Stimulated activated naive CD4-positive, alpha-beta T cell treated with Interleukin-2 at 50 U/mL for 16 hours (primary cell): ENCODE measurements at places on chromosomes 5 and 9.

DNA sequence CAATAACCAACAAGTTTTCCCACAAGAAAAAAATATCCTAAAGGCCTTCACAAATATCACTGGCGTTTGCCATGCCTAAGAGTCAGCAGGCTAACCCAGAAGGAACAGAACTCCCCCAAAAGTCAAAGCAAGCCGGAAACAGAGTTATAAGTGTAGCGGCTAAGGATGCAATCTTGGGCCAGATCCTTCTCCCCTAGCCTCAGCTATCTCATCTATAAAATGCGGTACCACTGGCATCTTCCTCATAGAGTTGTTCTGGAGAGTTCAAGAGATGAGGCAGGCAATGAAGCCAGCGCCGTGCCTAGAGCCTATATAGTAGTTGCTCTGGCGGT, 632 bp downstream of the DPM2 start:
- no peak for DNase-seq

GRCh38 chr9:107172979-107173347, 110.1 kb upstream of the RAD23B start:
- no peak for DNase-seq

DNA sequence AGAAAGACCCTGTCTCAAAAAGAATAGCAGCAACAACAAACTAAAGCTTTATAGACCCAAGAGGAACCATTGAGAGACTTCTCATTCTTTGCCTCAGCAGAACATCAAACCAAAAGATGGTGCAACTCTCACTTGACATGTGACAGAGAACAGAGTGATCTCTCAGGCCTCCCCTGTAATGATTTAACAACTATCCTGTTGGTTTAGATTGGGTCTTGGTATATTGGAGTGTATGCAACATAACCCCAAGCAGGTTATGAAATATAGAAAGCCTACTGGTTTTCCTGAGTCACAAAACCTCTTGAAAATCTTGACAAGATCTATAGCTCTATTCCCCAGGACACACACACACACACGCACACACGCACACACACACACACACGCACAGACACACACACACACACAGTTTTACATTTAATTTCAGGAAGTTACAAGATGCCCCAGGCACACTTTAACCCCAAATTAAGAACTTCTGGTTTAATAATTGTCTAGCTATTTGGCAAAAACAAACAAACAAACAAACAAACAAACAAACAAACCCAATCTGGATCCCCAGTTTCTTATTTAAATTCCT, 6.5 kb upstream of the FGF1 start:
- no peak for DNase-seq

- peak; percentile 45 for DNase-seq
These were observed 38.1 kb upstream of the STARD4 start for GRCh38 chr5:111550282-111551020.

DNA sequence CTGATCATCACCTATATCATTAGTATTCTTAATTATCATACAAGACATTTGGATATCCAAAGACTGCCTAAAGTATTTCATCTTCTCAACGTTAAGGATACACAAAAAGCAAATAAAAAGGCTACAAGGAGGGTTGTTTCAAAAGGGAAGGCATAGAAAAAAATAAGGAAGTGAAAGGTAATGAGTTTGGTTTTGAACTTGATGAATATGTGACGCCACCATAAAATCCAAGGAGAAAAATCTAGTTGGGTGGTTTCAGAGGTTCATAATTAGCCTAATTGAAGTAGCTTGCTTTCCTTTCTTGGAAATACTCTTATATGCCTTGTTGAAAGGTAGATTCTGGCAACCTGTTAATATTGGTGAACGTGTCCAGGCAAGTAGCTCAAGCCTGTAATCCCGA, 96.1 kb upstream of the SGCD start:
- no peak for DNase-seq

DNA sequence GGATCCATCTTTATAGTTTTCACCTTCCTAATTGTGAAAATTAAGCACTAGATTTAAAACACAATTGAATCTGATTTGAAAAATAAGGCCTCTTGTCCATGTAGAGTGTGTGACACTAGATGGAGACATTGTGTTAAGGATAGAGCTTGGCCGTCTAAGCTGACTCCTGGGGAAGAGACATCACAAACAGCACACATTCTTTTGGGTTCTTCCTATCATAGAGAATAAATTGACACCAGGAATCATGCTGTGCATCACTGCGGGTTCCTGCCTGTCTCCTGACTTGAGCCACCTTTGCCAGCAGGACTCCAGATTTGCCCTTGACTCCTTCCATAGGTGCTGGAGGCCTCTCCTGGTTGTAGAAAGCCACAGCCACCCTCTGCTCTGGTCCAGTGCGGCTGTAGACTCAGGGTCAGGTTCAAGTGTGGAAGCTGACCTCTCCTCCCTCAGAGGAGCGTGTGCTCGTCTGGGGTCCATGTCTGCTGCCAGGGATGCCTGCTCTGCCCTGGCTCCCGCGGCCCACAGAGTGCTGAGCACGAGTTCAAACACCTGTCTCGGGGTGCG, 11.2 kb downstream of the ROPN1L start:
- no peak for DNase-seq

- no peak for DNase-seq
These were observed 5.3 kb downstream of the RAB14 start for GRCh38 chr9:121196389-121196788.

DNA sequence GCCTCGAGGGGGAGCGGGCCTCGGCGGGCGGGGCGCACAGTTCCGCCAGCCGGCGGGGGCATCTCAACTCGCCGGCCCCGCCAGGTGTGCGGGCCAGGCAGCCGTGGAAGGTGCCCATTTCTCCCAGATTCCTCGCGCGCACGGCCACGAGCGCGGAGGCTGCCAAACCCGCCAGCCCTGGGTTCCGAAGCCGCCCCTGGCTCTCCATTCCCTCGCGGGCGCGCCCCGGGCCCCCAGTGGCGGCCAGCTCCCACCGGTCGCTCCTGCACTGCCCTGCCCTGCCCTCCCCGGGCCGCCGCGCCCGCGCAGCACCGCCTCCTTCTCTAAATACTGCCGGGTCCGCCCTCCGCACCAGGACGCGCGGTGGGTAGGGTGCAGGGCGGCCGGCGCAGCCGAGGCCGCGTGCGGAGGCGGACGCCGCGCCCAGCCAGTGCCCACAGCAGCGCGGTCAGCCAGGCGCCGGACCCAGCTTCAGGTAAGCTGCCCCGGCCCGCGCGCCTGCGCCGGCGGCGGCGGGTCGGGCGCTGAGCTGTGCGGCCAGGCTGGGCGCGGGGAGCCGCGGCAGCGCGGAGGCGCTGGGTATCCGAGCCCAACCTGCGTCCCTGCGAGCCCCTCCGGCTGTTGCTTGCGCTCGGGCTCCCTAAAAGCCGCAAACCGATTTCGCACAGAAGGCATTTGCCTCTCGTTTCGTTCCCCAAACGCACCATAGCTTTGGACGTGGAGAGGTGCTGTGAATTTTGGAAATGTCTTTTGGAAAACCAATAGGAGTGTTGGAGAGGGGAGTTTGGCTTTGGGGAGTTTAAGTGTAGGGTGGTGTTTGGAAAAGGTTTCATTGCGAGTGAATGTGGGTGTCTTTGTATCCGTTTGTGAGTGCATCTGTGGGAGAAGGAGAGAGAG, at the start of gene TMEM171:
TSS of gene TMEM171 (plus strand) at position 354 of the 897 bp plus-strand sequence. CDS start 2,799 bp downstream, outside the sequence.
- DNase-seq, result no peak

GRCh38 chr9:91489361-91489899, 65.8 kb upstream of the NFIL3 start:
- DNase-seq, result no peak

- no peak for DNase-seq
These were observed 128.7 kb downstream of the ATG10 start for GRCh38 chr5:82100303-82101077.

DNA sequence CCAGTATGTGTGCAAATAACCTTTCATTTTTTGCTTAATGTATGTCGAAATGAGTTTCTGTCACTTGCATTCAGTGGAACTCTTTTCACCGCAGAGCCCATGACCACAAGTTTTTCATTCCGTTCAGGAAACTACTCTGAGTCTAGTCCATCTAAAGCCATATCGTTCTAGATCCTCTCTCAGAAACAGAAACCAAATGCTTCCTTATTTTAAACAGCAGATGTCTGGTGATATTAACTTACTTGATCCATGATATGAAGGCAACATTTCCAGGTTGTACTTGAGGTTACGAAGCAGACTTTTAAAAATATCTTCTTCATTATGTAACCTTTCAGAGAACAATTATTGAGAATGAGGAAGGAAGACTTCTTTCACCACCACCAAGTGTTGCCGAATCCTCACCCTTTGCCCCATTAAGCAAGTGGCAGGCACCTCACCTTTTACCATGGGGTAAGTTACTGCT, 72.4 kb upstream of the GNAQ start:
- DNase-seq, result no peak

DNA sequence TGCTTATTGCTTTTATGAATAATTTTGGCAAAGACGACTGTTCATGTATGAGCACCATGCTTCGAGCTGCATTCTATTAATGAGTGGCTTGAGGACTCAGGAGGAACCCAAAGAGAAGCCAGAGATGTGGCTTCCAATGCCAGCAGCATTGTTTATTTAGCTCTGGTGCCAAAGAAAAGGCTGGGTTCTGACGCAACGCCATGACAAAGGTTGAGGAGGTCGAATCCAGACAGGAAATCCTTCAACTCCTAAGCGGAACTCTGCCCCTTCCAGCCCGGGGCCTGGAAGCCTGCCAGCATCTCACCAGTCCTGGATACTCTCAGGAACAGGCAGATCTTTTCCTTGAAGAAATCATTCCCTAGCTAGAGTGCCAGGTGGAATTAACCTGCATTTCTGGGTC, 104.4 kb downstream of the ARHGAP26 start:
- DNase-seq, result no peak

DNA sequence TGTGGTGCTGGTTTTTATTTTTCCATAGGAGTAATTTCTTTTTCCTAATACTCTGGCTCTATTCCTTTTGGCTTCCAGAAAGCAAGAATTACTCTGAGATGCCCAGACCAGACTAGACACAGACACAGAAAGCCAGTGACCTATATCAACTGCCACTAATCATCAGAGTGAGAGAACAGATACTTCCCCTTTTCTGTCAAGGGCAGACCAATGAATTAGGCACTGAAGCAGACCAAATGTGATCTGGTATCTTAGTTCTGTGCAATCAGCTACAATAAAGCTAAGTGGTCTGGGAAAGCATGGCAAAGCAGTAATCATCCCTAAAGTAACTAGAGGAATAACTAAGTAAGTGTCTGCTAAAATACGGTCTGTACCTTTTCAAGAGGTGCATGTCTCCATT, 239.1 kb downstream of the ELAVL2 start:
- no peak for DNase-seq

DNA sequence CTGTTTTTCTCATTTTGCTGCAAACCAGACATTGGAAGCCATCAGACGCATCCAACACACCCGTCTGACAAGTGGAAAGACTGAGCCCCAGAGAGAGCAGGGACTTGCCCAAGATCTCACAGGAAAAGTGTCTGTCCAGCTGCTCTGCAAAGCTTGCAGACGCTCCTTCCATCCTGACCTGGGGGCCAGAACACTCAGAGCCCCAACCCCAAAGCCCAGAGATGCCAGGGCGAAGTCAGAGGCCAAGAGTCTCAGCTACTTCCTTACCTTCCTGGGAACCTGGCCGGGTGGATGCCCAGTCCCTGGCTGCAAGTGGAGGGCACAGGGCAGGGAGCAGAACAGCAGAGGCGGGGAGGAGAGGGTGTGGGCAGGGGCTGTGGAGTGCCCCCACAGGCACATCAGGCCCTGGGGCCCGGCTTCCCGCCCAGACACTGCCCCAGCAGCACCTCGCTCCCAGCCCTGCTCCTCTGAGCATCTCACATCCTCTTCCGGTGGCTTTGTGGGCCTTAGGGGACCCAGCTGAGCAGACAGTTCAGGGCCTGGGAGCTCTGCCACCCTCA, 9.7 kb upstream of the RALGDS start:
- DNase-seq, result peak; percentile 51

- DNase-seq, result no peak
These were observed 27.2 kb upstream of the ASS1 start for GRCh38 chr9:130417602-130418001.
